Osteoblast (primary cell): ENCODE measurements at places on chromosomes 5 and 9. TPM values are rescaled to one million over a fixed set of nuclear protein-coding genes. Genes with fewer than 3 reads are reported as not detected.

Gene HRH2
- total RNA-seq: 0.36 and 0.59 TPM in 2 replicates

Gene SPINK9
- not detected in 2 replicates for total RNA-seq

Gene RBM22
- 27.1 and 29.2 TPM in 2 replicates for total RNA-seq

Gene IFT74
- total RNA-seq: 19.2 and 19.9 TPM in 2 replicates

Gene CCDC192
- not detected in 2 replicates for total RNA-seq

Gene DBH
- not detected in 2 replicates for total RNA-seq

Gene TJP2
- total RNA-seq: 28.6 and 30.4 TPM in 2 replicates

Gene PKD2L2
- under 0.01 TPM in 1 of 2 replicates, not detected in the other for total RNA-seq

Gene PROP1
- not detected in 2 replicates for total RNA-seq

Gene TAF1L
- not detected in 2 replicates for total RNA-seq

Gene SGTB
- total RNA-seq: 20.6 and 21.4 TPM in 2 replicates

Gene HTR1A
- not detected in 2 replicates for total RNA-seq

Gene GBGT1
- 3.3 and 3.8 TPM in 2 replicates for total RNA-seq

Gene C9
- total RNA-seq: 0.36 TPM in 1 of 2 replicates, not detected in the other

Gene LEAP2
- under 0.01 and 0.29 TPM in 2 replicates for total RNA-seq

Gene CTXN3
- not detected in 2 replicates for total RNA-seq

DNA sequence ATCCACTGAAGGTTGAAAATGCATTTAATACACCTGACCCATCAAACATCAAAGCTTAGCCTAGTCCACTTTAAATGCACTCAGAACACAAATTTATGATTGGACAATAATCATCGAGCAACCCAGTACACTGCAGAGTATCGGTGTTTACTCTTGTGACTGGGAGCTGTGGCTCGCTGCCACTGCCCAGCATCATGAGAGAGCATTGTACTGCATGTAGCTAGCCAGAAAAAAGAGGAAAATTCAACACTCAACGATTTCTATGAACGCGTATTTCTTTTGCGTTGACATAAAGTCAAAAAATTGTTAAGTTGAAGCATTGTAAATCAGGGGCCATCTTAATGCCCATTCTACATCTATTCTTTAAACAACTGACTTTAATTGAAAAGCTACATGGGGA is 95.1 kb upstream of the CD180 start:
- no peak for DNase-seq

DNA sequence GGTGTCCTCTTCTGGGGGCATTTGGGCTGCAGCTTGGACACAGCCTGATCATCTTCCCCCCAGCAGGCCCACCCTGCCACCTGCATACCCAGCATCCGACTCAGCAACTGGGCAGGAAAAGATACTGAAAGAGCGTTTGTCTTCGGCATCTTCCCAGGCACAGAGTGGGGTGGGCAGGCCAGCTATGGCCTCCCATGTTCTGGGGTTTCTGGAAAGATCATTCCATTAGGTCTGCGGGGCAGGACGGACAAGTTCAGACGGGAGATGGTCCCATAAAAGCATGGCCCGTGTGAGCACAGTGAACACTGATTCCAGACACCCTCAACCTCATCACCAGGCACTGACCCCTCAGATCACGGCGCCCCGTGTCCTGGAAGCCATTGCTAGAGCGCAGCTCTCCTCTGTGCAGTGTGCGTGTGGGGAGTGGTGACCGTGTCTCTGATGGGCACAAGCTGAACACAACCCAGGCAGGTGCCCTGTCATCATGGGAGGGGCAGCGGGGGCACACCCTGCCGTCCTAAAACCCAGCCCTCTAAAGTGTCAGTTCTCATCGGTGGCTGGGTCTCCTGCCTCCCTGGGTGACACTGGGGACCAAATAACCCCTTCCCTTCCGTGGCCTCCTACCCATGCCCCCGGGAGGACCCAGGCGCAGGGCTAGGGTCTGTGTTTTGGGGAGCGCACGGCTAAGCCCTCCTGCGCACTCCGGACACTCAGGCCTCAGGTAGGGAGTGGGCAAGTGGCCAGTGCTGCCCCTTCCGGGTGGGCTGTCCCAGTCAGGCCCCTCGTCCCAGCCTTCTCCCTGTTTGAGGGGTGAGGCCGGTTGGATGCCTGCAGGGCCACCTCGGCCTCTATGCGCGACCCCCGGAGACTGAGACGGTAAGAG is 13.2 kb upstream of the TMEM250 start:
- DNase-seq: no peak

DNA sequence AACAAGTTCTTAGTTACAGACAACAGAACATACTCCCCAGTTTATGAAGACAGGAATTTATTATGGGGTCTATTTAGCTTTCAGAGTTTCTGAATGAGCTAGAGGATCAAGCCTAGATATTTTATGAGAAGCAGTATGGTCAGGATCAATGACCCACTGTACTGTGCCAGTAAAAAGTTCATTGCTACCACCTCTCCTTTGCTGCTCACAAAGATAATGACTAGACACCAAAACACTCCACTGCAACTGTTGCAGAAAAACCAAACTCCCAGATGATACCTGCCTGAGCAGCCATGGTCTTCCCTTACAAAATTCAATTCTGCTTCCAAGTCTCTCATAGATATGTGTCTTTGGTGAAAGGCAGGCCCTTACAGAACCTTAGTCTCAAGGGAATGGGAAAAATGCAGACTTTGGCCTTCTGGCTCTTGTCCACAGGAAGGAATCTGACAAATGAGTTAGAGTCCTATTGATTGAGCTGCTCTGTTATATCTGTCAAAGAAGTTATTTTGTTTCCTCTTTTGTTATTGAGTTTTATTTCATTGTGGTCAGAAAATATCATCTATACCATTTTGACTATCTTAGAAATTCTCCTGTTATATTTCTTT is 74.7 kb upstream of the RASGRF2 start:
- DNase-seq: no peak

GRCh38 chr9:133478851-133479711 is at the start of gene SLC2A6:
TSS of gene SLC2A6 (minus strand) at chr9:133479099. CDS start at chr9:133479059, 40 bp downstream.
- peak; percentile 100 for DNase-seq

DNA sequence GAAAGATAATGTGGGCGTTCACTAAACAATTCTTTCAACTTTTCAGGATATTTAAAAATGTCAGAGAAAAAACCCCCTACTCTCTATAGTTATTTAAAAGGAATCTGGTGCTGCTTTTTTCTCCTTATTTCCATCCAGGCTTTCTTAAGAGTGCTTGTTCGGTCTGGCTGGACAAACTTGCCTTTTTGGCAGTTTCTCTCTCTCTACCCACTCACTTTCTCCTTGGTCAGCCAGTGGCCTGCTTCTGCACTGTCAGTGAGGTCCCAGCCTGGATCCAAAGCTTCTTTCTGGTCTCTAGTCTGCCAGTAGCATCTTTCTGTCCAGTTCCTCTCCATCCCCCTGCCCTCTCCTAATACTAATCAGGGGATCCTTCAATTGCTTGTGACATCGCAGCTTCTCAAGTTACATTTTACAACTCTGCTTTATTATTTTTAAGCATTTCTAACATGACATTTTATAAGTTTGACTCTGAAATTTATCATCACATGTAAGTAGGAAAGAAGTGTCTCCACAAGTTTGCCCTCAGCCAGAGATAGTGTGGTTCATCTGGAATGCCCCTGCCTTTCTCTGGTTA is 50.4 kb downstream of the PIK3R1 start:
- DNase-seq: peak; percentile 61

- DNase-seq: no peak
These were observed 871 bp downstream of the GLE1 start for GRCh38 chr9:128505414-128505765.

DNA sequence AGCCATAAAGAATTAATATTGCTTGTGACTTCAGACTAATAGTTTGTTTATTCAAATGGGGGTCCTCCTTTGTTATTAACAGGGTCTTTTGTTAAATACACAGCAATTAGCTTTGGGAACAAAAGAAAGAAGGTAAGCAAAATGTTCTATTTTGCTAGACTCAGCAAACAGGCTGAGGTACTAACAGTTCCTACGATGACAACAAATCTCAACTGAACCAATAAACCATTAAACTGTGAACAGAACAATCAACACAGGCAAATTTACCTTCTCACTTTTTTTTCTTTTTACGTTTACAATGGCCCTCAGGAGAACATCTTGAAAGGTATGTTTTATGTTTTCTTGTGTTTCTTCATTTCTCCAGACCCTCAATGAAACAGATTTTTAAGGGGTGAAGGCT is 207.2 kb downstream of the NFIB start:
- DNase-seq: no peak

- no peak for DNase-seq
These were observed 28.4 kb upstream of the NADK2 start for GRCh38 chr5:36270175-36270574.

DNA sequence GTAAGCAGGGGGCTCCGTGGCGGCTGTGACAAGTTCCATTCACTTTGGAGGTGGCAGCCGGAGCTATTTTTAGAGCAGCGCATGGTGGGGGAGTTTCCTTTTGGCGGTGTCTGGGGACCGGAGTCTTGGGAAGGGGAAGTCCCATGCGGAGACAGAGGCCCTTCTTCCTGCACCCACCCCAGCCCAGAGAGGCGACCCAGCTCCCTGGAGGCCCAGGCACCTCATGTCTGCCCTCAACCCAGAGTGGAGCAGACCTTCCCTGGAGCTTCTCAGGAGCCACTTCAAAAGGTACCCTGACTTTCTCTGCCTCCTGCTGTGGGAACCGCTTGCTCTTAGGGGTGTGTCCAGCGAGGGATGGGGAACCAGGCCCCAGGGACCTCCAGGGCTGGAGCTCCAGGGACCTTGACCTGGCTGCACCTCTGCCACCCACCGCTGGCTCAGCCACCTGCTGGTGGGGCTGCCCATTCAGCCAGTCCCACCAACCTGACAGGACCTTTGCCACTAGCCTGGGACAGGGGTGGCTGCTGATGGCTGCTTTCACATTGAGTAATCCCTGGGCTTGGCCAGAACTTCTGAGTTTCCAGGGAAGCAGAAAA is 34.1 kb downstream of the NEK6 start:
- peak; percentile 71 for DNase-seq

DNA sequence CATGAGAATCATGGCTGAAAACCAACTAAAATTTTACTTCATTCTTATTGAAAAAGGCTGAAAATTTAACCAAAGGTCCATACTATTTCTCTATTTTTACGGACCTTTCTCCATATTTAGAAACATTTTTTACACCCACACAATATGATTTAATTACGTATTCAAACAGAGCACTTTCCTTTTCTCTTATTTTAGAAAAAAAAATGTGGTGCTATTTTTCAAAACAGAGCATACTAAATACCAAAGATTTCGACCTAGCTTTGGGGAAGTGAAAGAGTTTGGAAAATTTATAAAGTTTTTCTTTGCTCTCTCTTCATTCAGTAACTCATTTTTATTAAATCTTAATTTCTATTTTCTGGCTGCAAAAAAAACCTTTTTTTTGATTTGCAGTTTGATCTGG is 38.1 kb downstream of the RNF145 start:
- DNase-seq: no peak

DNA sequence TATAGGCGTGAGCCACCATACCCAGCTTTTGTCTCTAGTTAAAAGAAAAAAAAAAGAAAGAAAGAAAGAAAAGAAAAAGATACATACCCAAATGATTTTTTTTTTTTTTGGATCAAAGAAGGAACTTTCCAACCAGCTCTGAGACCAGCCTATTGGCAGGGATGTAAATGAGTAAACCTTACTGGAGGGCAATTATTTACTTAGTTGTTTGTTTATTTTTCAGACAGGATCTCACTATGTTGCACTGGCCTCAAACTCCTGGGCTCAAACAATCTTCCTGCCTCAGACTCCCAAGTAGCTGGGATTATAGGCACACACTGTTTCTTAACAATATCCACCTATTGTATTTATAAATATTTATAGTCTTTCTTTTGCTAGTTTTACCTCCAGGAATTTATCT is 10.9 kb upstream of the SPOUT1 start:
- DNase-seq: no peak

GRCh38 chr5:57878301-57878722 is 395.7 kb upstream of the ACTBL2 start:
- DNase-seq: no peak

- DNase-seq: peak; percentile 52
These were observed 151.6 kb upstream of the MEF2C start for GRCh38 chr5:89034588-89034987.

DNA sequence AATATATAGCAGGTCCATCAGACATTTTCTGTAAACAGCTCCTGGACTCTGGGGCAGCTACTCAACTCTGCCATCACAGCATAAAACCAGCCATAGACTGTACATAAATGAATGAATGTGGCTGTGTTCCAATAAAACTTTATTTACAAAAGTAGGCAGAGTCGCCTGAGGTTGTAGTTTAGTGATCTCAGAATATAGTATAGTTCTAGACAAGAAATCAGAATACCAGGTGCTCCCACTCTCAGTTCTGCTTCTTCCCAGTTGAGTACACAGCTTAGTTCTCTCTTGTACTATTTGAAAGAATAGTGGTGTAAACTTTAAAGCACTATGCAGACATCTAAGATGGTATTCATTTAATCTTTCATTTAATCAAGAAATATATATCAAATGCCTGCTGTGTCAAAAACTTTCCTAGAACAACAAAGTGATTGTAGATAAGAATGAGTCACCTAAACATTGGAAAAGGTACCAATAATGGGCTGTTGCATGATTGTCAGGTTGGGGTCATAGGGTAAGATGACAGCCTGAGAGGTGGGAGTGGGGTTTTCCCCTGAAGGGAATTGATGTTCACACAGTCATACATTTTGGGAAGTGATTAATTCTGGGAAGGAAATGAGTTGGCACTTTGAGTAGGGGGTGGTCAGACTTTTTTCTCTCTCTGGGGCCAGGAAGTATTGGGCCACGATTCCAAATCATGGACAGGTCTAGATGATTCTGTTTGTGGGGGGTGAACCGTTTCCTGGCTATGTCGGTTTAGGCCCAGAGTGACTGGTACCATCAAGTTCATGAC is 37.0 kb downstream of the TNFSF8 start:
- DNase-seq: no peak

DNA sequence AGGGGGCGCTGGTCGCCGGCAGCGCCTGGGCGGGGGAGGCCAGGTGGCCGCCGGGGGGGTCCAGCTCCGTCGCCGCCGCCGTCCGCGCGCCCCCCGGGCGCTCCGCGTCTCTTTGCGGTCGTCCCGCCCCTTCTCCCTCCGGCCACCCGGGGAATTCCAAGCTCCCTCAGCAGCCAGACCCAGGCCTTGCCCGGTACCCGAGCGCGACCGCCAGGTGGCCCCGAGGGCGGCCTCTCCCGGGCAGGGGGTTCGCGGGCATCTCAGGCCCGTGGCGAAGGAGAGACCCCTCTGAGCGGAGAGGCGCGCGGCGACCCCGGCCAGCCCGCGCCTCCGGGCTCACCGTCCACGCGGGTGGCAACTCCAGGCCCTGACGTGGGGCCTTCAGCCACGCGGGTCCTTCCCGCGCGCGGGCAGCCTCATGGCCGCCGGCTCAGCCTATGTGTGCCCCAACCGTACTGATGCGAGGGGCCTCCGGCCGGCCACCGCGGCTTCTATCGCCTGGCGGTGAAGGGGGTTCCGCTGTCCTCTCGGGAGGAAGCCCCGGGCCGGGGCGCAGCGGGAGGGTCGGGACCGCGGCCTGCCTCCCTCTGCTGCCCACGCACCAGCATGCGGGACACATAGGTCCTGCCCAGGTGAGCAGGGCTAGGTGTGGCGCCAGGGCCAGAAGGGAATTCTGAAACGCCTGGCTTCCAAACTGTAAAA is 529 bp upstream of the NRARP start:
- peak; percentile 99 for DNase-seq

- DNase-seq: no peak
These were observed 292.2 kb downstream of the GAS1 start for GRCh38 chr9:86655147-86655546.

- no peak for DNase-seq
These were observed 136.9 kb downstream of the ARHGAP26 start for GRCh38 chr5:142906863-142907671.
